ENCODE measurements at places on chromosomes 7 and 10.

- DNase-seq, result no peak
Measured at GRCh38 chr10:86642499-86642898, 11.8 kb upstream of the OPN4 start.

GRCh38 chr7:100369105-100369504, 4.2 kb upstream of the PILRA start:
- no peak for DNase-seq

GRCh38 chr10:63064706-63065105, 68.4 kb upstream of the NRBF2 start:
- no peak for DNase-seq

DNA sequence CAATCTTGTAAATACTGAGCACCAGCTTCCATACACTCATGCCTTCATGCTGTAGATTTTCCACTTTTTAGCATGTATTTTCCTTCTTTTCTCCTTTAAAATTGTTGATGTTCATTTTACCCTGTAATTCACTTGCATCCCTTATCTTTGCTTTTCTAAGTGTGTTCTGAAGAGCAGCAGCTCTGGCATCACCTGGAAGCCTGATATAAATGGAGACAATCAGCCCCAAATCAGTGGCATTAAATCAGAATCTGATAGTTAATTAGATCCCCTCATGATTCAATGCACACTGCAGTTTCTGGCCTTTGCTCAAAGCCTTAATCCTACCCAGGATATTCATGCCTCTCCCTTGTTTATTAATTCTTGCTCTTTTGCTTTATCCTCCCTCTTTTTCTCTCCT, 942.4 kb downstream of the XPNPEP1 start:
- DNase-seq, result no peak

GRCh38 chr7:45873035-45873354, at the start of gene CCDC201:
TSS of gene CCDC201 (minus strand) at chr7:45873082. CDS start at chr7:45873007, 75 bp downstream.
- DNase-seq, result no peak

DNA sequence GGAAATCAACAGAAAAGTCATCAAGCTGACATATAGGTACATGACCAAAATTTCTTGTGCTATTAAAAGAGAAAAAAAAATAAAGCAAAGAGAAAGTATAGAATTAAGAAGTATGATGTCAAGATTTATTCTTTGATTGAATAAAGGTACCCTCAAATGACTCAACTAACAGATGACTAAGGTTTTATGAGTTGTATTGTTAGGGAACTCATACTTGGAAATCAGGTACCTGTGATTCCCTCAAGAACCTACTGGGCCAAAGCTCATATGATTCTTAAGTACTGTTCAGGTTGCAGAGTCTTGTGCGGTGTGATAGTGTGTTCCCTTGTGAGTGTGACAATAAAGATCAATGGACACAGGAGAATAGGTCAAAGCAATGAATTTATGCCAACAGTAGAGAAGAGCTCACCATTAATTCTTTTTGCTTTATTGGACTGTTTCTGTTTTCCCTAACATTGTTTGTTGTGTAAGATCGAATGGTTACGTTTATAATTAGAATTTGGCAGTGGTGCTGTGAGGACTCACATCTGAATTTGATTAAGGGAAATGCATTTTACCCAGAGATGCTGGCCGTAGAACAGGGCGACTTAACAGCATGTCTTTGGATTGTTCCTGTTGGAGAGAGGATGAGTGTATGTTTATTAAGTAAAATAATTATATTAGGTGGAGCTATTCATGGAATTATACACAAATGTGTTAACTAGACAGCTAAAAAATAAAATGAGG, 293.2 kb upstream of the SEMA3D start:
- DNase-seq, result no peak

GRCh38 chr7:48084727-48085432, 4.2 kb upstream of the UPP1 start:
- DNase-seq, result peak; percentile 70

DNA sequence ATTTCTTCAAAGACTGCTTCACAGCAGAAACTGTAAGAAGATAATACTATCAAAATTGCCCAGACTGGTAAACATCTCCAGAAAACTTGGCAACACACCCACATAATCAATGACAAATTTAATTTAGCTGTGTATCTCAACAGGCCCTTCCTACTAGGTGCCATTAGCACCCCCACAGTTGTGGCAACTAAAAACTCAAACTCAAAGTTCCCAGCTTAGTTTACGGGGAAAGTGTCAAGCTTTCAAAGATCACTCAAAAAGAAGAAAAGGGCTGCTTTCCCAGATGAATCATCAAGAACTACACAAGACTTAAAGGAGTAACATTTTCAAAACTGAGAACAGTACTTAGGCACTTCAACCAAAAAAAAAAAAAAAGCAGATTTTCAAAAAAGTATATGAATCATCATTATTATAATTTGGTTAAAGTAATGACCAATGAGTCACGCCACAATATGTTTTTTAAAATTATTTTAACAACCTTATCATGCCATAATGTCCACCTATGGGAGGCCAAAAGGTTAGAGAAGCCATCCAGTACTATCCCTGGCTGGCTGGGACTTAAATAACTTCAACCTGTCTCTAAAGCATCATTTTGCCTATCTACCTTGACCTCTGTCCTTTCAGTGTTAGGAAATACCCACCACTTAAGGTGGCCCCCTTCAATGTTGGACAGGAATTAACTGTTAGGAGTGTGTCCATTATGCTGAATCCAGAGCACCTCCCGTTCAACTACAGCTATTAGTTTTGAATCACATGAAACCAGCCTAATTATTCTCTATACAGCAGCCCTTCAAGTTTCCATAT, 90.8 kb downstream of the ZFAND4 start:
- no peak for DNase-seq

- DNase-seq, result no peak
Measured at GRCh38 chr7:16098585-16099179, 322.7 kb downstream of the CRPPA start.

DNA sequence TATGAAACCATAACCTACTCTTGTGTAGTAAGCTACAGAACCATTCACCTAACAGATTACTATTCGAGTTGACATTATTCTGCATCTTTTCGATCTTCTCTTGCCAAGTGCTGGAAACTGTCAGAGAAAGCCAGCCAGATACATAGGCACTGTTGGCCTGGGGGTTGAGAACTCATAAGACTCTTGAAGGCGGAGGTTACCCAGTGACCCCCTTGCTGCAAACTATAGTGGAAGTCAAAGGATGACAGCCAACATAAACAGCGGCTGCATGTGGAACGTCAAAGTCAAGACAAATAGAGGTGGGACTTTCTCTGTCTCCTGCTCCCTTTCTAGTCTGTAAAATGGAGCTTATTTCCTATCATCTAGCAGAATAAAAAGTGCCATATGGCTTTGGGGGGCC, 394.2 kb downstream of the LRMDA start:
- no peak for DNase-seq

DNA sequence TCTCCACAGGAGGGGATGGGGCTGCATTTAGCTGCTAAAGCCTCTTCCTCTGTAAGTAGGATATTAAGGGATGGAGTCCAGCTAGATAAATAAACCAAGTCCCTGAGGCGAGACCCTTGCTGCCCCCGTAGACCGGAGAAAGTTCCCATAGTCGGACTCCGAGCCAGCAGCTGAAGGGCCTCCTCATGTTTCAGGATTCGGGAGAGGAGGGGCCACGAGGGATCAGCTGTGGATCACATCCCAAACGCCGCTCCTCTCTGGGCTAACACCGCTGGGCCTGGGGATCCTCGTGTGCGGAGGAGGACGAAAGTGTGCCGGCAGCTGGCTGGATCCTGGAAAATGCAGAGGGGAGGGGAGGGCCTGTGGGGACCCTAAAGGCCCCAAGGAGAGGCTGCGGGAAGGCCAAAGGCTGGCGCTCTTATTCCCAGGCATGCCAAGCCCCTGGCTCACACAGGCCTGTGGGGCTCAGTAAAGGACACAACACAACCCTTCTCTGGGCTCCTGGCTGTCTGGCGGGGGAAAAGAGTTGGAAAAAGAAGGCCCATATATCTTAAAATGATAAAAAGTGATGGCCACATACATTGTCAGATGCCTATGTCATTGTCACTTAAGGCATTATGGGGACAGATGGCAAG, 82.5 kb upstream of the TMEM72 start:
- no peak for DNase-seq

GRCh38 chr10:100986623-100986951, 710 bp downstream of the MRPL43 start:
- no peak for DNase-seq

DNA sequence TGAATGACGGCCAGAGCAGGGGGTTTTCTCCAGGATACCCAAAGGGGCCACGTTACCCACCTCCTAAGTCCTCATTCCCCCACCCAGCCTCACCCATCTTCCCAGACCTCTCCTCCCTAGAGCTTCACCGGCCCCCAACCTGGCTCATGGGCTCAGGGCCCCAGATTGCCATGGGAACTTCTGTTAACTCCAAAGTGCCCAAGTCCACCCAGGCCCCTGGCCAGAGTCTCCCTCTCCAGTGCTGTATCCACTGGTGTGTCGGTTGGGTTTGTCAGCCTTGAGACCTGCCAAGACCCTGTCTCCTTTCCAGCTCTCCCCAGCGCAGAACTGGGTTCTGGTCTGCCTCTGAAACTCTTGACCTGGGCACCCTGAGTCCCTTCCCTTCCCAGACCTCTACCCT, 37.1 kb upstream of the ZMIZ2 start:
- DNase-seq, result no peak

DNA sequence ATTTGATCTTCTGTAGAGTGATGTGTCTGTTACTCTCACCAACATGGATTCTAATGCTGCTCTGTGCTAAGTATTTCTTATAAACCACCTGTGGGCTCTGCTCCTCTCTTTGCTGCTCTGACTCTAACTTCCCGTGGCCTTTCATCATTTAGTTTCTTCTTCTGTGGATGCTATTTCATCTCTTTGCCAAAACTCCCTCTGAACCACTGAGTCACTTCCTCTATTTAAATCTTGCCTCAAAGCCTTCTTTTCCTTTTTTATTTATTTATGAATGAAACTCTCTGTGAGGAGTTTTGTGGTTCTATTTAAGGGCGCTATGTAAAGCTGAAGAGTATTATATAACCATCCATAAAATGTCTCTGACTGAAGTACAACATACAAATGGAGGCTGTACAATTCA, 538.5 kb downstream of the SUGCT start:
- no peak for DNase-seq

GRCh38 chr7:152522571-152523067, 86.8 kb upstream of the KMT2C start:
- no peak for DNase-seq

DNA sequence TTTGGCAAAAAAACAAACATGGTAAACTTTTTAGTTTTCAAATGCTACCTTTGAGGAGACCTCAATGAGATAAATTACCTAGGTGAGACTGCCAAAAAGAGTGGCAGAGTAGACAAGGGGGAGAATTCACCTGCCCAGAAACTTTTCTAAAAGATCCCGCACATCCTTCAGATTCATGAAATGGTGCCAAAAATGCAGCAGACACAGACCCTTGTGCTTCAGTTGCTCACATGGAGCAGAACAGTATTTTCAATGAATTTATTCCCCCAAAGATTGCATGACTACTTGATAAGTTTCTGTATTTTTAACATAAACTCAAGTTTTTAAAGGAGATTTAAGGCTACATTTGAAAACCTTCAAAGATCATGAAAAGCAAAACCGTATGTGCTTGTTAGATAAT, 270.0 kb downstream of the TRIL start:
- no peak for DNase-seq

DNA sequence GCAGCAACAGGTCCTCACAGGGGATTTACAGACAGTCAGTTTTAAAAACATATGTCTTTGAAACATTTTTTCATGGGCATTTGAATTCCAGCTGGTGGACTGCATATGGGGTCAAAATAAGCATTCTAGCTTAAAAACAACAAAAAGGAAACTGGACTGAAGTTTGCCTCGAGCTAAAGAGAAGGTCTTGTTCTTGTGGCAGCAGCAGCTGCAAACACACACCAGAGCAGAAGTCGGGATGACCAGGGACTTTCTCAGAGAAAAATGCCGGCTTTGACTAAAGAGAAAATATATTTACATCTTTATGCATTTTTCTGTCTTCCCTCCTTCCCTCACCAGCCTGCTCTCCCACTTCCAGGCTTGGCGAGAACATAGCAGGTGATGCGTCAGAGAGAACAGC, 361.4 kb downstream of the CXCL12 start:
- DNase-seq, result no peak

DNA sequence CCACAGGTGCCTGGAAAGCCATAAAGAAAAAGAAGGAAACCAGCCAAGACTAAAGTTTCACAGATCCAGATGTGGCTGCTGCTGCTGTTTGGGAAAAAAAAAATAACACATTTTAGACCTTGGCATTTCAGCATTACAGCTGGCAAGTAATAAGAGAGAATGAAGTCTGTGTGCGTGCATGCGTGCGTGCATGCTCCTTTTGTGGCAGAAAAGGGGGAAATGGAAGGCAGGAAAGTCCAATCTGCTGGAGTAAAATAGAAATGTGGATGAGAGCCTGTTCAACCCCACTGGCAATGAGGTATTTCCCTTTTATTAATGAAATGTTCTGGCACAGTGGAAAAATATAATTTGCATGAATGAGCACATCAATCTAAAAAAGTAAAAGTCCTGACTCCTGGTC, 137.0 kb upstream of the SEMA3A start:
- DNase-seq, result no peak

DNA sequence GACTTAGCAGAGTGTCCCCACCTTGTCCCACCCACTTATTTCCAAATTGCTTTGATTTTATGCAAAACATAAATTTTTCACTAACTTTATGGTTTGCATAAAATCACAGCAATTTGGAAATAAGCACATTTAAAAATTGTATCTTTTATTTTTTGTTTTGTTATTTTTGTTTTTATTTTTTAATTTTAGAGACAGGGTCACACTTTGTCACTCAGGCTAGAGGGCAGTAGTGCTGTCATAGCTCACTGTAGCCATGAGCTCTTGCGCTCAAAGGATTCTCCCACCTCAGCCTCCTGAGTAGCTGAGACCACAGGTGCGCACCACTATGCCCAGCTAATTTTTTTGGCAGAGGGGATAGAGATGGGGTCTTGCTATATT, 43.2 kb downstream of the APBB1IP start:
- DNase-seq, result no peak

DNA sequence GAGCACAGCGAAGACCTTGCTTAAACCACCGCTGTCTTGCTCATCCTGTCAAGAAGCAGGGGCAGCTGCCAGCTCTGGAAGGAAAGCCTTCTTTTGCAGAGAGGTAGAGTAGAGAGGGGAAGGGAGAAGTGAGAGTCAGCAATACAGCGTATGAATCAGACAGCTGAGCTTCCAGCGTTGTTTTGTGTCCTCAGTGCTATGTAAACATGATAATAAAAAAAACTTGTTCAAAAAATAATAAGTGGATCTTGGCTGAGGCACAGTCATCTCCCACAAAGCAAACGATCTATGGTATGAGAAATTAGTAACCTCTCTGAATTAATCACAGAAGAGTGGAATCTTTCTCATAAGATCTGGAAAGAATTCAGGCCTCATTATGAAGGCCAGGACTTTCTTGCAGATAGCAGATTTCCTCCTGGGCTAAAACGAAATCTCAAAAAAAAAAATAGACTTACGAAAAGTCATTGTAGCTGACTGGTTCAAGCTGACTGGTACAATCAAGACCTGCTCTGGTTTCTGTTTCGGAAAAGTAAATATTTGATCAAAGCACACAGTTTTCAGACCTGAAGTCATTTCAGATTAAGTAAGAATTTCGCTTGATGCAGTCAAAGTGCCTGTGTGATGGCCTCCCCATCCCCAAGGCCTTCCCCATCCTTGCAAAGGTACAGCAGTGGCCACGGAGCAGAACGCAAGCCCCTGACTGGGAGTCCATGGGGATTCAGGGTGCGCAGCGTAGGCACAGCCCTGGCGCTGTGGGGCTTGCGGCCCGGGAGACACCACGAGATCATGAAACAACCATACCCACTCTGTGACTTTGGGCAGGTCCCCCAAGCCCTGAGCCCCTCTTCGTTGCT, 29.4 kb downstream of the CHST15 start:
- no peak for DNase-seq

Measured in CD8-positive, alpha-beta T cell (primary cell).